CD8-positive, alpha-beta memory T cell (primary cell): ENCODE measurements at places on chromosomes 6 and 20. TPM values are rescaled to one million over a fixed set of nuclear protein-coding genes. Genes with fewer than 3 reads are reported as not detected.

Gene KIAA0408
- polyA plus RNA-seq: 0.76 TPM

Gene SNAP25
- polyA plus RNA-seq: not detected

Gene CALHM4
- not detected for polyA plus RNA-seq

Gene TMEM200A
- 1.5 TPM for polyA plus RNA-seq

Gene SRSF12
- 0.23 TPM for polyA plus RNA-seq

Gene GRIK2
- polyA plus RNA-seq: not detected

Gene DEFB119
- polyA plus RNA-seq: not detected

Gene ELOVL4
- polyA plus RNA-seq: 6.5 TPM

Gene DSP
- 0.08 TPM for polyA plus RNA-seq

Gene FBXO30
- 1.5 TPM for polyA plus RNA-seq

Gene EBF4
- polyA plus RNA-seq: 2.0 TPM

Gene SLC17A2
- polyA plus RNA-seq: not detected

Gene CGA
- polyA plus RNA-seq: not detected

Gene ADGRB3
- polyA plus RNA-seq: not detected

Gene MLN
- polyA plus RNA-seq: not detected

Gene APOBEC2
- polyA plus RNA-seq: not detected

- DNase-seq: no peak
These were observed 2.4 kb upstream of the MAN1A1 start for GRCh38 chr6:119352001-119352400.

DNA sequence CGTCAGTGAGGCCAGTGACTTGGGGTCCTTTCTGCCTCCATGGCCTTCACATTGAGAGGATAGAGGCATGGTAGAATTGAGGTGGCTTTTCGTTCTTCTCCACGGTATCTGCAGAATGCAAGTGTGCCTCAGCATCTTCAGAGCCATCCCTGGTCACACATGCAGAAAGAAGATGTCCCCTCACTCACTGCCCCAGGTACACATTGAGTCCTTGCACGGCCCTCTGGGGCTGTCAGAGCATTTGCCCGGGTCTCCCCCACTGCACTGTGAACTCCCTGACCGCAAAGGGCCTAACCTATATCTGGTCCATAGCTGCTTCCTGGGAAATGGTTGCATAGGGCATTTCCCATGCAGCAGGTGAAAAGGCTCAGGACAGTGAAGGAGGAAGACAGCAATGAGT is 115.7 kb downstream of the SCML4 start:
- DNase-seq: no peak

- DNase-seq: no peak
These were observed 36.3 kb upstream of the TGM2 start for GRCh38 chr20:38201356-38201755.

DNA sequence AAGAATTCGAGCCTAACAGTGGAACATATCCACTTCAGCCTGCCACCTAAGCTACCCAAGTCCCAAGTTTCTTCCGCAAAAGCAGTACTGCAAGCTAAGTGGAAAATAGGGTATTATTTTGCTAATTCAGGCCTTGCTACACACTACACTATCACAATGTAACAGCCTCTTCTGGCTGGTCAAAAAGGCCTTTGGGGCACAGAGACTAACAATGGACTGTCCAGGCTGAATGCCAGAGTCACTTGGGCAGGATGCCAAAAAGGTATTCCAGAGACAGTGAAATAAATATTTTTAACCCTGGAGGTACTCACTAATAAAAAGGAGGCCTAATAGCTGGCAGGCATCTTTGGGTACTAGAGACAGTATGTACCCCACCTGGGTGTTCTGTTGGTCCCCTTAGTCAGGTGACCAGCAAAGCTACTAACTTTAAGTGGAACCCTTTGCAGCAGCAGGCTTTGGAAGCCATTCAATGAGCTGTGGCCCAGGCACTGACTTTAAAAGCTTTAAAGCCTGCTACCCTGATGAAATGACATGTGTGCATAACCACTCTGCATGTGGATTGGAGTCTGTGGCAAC is 692.1 kb downstream of the HTR1B start:
- no peak for DNase-seq

GRCh38 chr6:33589392-33589730 is 9.3 kb upstream of the BAK1 start:
- DNase-seq: no peak

- no peak for DNase-seq
These were observed 95.0 kb downstream of the DLGAP4 start for GRCh38 chr20:36400909-36401735.

DNA sequence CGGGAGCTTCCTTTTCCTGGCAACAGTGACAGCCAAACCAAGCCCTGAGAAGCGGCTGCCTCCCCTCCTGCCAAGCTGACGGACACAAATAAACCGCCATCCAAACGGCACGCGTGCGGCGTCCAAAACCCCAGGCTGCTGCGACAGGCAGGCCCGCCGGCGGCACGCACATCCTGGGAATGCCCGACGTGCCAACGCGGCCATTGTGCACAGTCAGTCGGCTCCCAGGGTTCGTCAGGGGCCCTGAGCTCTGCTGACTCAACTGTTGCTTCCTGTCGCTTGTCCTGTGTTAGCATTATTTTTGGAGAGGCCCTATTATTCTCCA is 6.8 kb downstream of the JAG1 start:
- no peak for DNase-seq

DNA sequence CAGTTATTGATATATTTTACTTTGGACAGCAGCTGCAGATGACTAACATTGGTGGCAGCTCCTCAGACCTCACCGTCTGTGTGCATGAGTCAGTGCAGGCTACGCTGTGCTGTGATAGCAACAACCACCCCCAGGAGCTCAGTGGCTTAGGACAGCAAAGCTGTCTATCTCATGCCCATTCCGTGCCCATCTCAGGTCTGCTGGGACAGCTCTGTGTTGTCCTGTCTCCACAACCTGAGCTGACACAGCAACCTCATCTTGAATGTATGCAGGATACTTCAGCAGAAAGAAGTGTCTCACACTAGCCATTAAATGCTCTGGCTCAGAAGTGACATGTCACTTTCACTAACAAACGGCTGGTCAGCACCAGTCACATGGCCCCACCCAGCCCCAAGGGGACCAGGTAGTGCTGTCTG is 47.7 kb downstream of the BANF2 start:
- DNase-seq: no peak

DNA sequence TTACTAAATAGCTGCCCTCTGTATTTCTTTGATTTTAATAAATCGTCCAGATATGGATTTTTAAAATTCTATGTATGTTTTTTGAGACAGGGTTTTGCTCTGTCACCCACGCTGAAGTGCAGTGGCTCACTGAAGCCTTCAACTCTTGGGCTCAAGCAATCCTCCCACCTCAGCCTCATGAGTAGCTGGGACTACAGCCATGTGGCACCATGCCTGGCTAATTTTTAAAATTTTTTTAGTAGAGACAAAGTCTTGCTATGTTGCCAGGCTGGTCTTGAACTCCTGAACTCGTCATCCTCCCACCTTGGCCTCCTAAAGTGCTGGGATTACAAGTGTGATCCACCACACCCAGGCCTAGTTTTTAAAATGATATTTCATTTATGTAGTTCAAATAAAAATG is 47.4 kb upstream of the DDR1 start:
- DNase-seq: no peak

DNA sequence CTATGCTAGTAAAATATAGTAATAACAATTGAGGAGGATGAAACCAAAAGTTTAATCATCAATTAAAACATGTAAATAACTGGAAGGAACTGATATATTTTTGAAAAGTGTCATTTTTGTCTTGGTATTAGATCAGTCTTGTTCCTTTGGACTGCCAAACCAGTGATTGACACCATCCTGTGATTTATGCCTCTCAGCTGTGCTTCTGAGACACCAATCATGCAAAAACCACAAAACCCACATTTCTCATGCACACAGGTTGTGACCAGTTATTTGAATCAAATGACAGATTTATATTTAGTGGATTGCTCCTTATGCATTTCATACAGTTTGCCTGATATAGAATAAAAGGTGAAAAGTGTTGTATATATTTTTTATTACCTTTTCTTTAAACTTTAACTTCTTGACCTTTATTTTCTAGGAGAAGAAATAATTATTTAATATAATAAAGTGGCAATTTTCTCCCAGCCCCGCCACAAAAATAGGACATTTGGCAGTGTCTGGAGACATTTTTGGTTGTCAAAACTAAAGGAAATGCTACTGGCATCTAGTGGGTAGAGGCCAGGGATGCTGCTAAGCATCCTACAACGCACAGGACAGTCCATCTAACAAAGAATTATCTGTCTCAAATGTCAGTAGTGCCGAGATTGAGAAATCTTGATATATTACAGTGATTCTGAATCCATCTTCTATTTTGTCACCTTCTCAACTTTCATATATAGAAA is 383.6 kb downstream of the BCKDHB start:
- DNase-seq: no peak

GRCh38 chr20:56885521-56885920 is 256.4 kb downstream of the TFAP2C start:
- no peak for DNase-seq

GRCh38 chr6:99521633-99522151 is 6.5 kb upstream of the USP45 start:
- no peak for DNase-seq

- DNase-seq: no peak
These were observed 30.6 kb downstream of the CDYL start for GRCh38 chr6:4806791-4807190.

DNA sequence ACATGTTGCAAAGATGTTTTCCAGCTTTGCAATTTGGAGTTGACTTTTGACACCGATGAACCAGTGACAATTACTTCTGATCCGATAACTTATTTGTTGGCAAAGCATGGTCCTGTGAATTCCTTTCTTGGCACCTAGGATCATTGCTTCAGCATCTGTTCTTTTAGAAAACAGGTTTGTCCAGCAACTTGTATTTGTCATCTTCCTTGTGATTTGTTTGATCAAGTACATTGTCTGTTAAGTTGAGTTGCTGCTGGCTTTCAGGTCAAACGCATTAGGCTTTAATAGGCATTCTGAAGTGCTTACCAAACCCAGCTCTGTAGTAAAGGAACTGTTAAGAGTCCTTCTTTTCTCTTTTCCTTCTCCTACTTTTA is 192.4 kb upstream of the ZNF217 start:
- no peak for DNase-seq

- no peak for DNase-seq
These were observed 46.2 kb upstream of the RNF144B start for GRCh38 chr6:18340781-18341551.

DNA sequence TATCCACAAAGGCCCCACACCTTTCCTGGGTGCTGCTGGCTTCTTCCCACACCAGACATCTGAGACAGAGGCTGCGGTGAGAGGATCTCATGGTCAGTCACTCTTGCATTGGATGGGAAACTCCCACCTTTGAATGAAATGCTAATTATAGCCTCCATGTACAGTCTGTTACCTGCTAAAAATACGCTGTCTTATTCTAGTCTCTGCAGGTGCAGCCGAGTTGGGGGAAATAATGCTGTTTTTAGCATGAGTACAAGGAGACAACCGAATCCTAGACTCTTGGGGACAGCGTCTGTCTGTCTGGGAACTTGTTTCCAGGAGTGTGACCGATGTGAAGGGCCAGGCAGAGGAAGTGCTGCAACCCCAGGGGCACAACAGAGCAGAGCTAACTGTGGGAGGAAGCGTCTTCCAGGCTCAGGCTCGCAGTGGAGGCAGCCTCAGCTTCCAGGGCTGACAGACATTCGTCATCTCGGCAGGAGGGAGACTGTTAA is 286.2 kb downstream of the PREX1 start:
- no peak for DNase-seq

GRCh38 chr20:17969278-17969883 is 563 bp downstream of the MGME1 start:
- no peak for DNase-seq

- DNase-seq: no peak
These were observed 21.7 kb upstream of the EPB41L1 start for GRCh38 chr20:36132802-36133211.

- DNase-seq: no peak
These were observed 132.1 kb upstream of the ADGRB3 start for GRCh38 chr6:68502946-68503345.

- no peak for DNase-seq
These were observed 104.9 kb upstream of the SLC22A23 start for GRCh38 chr6:3561725-3562124.

- DNase-seq: no peak
These were observed 15.8 kb upstream of the FAM8A1 start for GRCh38 chr6:17584241-17584803.

DNA sequence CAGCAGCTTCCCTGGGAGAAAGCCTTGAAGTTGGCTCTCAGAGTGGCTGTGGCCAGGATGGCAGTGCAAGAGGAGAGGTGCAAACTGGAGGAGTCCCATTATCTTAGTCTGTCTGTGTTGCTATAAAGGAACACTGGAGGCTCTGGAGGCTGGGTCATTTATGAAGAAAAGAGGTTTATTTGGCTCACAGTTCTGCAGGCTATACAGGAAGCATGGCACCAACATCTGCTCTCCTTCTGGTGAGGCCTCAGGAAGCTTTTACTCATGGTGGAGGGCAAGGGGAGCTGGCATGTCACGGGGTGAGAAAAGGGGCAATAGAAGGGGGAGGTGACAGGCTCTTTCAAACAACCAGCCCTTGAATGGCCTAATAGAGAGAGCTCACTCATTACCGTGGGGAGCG is 47.1 kb downstream of the PSMG4 start:
- DNase-seq: no peak

- DNase-seq: no peak
These were observed 133.0 kb downstream of the GPX5 start for GRCh38 chr6:28658475-28659249.

- no peak for DNase-seq
These were observed 27.1 kb downstream of the ULBP1 start for GRCh38 chr6:149990661-149991471.

GRCh38 chr6:134422426-134423231 is 104.7 kb upstream of the SGK1 start:
- no peak for DNase-seq

- no peak for DNase-seq
These were observed 91.7 kb downstream of the SCML4 start for GRCh38 chr6:107732461-107732860.

- DNase-seq: no peak
These were observed 170.6 kb downstream of the TRMT11 start for GRCh38 chr6:126156973-126157372.
